ENCODE measurements at places on chromosomes 4 and X. TPM values are rescaled to one million over a fixed set of nuclear protein-coding genes. Genes with fewer than 3 reads are reported as not detected.

The PPARGC1A gene
- total RNA-seq, result 10.2 TPM

The LCORL gene
- total RNA-seq, result 18.4 TPM

The CORIN gene
- total RNA-seq, result 0.23 TPM

The INTS6L gene
- 8.9 TPM for total RNA-seq

The CPLX1 gene
- total RNA-seq, result 1.7 TPM

- no peak for DNase-seq
Observed at GRCh38 chrX:3748052-3748559, 34.7 kb upstream of the PRKX start.

DNA sequence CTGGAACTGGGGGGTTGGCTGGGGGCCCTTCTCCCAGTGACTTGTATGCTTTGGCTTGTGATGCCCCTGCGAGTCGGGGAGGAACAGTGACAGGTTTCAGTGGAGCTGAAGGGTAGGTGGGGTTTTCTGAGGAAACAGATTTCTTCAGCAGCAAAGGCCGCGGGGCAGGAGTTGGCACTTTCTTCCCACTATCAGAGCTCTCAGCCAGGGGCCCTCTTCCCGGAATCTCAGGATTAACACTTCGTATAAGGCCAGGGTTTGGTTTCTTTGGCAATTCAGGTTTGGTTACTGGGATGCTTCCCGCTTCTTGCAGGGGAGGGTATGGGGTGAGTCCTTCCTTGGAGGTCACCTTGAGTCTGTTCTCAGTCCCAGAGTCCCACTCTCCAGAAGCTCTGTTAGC is 75.4 kb downstream of the RPS3A start:
- DNase-seq, result peak; percentile 50

DNA sequence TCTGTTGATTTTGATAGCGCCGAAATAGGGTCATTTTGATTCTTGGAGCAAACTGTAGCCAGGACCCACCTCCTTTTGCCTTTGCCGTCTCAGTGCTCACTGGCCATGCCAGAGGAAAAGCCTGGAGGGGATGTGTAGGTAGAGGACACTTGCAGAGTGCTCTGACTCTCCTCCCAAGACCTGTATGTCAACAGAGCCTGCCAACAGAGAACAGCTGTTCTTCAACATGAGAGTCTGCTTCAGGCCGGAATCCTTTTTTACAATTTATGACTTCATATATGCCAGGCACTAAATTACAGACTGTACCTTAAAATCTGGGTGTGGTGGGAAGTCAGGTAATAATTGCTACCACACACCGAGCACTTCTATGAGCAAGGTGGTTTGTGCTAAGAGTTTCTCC is 94.2 kb downstream of the KDR start:
- no peak for DNase-seq

DNA sequence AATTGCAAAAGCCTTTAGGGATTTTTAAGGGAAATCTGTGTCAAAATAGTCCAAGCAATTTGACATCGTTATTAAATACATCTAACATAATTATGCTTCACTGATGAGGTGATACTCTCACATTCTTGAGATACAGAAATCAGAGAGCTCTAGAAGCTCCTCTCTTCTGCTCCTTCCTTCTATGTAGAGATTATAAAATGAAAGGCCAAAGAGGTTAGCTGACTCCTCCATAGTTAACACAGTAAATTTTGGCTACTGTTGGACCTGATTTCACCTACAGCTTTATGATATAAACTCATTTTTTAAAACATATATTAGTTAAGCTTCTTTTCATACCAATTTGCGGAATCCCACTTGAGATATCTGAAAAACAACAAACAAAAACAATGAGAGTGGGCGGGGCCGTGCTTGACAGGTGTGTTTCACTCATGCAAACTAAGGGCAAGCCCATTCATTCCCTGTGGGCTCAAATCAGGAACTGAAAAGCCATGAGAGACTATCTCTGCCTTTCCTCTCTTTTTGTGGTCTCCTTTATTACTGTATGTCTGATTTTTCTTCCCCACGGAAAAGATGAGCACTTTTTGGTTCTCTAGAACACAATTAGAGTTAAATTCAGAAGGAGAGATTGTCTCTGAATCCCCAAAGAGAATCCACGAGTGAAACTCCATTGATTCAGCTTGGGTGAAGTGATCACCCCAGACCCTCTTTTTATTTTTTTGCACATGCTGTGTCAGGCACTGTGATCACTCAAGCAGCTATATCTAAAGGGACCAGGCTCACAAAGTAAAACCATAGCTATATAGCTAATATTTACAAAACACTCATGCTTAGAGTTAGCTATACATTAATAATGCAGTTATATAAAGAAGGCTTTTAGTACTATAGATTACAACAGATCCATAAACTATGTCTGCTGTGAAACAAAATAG is 566.3 kb downstream of the IL15 start:
- peak; percentile 54 for DNase-seq

DNA sequence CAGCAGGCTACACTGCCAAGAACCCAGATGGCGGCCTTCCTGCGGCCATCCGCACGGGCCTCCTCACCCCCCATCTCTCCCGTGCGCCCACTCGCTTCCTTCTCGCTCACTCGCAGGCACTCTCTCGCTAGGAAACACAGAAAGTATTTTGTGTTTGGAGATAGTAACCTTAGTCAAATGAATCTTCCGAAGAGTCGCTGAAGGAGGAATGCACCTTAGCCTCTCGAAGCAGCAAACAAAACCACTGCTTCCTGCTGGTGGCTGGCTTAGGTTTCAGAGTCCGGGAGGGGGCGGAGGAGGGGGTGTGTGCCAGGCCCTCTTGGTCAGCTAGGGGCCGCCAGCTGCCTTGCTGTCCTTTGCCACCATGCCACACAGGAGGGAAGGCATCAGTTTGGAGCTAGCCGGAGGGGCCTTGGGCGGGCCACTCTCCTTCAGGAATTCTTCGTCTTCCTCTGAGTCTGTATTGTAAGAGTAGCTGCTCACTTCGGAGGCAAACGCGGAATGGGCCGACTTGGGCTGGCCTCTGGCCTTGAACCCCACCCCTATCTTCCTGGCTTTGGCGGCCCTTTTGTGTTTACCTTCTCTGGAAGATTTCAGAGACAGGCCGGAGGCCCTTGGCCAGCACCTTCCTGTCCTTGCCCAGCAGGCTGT is 73.2 kb upstream of the UCP1 start:
- DNase-seq, result peak; percentile 87

GRCh38 chr4:71494539-71494938 is 155.7 kb downstream of the SLC4A4 start:
- no peak for DNase-seq

GRCh38 chr4:107006218-107006617 is 29.9 kb downstream of the DKK2 start:
- DNase-seq, result no peak

All from endodermal cell (in vitro differentiated cells).